ENCODE measurements at places on chromosomes 13 and 19.

DNA sequence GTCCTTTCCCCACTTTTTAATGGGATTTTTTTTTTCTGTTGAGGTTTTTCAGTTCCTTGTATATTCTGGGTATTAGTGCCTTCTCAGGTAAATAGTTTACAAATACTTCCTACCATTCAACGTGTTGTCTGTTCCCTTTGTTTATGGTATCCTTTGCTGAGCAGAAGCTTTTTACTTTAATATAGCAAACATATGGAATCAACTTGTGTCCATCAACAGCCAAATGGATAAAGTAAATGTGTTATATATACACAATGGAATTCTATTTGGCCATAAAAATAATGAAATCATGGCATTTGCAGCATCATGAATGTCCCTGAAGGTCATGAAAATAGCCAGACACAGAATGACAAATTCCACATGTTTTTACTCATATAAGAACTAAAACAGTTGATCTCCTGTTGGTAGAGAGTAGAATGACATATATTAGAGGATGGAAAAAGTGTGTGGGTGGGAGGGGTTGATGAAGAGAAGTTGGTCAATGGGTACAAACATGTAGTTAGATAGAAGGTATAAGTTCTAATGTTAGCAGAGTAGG lies 500.8 kb downstream of the SLITRK6 start:
- no peak for DNase-seq

DNA sequence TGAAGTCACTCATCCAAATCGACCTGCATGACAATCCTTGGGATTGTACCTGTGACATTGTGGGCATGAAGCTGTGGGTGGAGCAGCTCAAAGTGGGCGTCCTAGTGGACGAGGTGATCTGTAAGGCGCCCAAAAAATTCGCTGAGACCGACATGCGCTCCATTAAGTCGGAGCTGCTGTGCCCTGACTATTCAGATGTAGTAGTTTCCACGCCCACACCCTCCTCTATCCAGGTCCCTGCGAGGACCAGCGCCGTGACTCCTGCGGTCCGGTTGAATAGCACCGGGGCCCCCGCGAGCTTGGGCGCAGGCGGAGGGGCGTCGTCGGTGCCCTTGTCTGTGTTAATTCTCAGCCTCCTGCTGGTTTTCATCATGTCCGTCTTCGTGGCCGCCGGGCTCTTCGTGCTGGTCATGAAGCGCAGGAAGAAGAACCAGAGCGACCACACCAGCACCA lies 5.9 kb downstream of the SLITRK5 start:
- DNase-seq = no peak

DNA sequence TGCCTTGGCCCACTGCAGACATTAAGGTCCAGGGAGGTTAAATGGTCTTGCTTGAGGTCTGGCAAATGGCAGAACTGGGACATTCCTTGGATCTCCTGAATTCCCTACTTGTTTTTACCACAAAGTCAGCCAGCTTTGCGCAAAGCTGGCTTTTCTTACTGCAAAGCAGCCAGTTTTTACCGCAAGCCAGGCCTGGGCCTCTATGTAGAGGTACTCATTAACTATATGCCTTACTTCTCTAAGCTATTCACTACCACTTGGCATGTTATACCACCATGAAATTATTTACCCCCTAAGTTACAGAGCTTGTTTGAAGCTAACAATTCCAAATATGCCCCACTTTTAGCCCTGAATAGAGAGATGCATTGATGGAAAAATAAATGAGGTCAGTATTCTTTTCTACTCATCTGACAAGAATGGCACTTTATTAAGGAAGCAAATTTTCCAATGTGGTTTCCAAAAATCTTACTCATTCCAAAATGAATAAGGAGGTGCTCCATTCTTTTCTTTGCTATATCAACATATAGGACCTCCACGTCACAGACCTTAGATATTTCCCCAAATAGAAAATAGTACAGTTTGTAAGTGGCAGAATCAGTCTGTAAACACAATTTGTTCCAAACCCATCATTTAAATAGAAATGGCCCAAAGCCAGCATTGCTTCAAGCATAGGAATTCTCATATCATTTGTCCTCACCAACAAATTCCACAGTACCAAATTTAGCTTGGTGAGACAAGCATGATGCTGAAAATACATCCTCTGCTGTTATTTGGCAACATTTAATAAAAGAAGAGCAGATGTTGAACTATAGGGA lies 143.9 kb upstream of the TSC22D1 start:
- no peak for DNase-seq

DNA sequence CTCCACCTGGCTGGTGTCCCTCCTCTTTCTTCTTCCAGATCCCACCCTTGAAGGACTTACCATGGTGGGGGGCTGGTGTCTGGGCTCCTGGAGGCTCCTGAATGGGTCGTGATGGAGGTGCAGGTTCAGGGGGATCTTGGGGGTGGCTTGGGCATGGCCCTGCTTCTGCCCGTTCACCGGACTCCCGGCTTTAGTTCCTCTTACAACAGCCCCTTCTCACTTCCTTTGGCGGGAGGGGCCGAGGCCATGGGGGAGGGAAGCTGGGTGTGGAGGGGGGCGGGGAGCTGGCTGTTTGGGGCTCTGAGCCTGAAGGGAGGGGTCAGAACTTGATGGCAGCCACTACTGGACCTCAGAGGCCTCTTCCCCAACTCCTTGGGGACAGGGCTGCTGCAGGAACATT lies at the start of gene MYO1F:
Gene MYO1F, minus strand, starts transcription at position 196 of the 400 bp plus-strand sequence. Its CDS starts 133 bp downstream, at position 63.
- DNase-seq = peak; percentile 64

GRCh38 chr19:39132344-39132969 lies 6.9 kb downstream of the PAK4 start:
- no peak for DNase-seq

- no peak for DNase-seq
Measured at GRCh38 chr19:3133793-3134116, 2.1 kb upstream of the GNA15 start.

DNA sequence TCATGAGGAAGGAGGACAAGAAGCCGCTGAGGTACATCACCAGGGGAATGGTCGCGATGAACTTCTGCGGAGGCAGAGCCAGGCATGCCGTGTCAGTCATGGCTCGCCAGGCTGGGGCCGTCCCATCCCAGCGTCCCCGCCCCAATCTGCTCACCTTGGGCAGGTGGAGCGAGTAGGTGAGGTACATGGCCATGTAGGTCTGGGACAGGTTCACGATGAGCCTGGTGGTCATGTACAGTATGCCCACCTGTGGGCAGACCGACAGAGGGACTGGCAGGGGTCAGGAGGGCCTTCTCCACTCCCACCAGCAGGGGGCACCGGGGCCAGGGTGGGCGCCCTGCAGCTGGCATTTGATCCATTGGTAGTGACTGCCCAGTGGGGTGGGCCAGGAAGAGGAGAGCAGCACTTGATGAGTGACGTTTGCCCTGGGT lies 8.3 kb downstream of the TEKTIP1 start:
- DNase-seq = no peak

- DNase-seq = no peak
Measured at GRCh38 chr13:113207890-113208420, 514 bp downstream of the PCID2 start.

DNA sequence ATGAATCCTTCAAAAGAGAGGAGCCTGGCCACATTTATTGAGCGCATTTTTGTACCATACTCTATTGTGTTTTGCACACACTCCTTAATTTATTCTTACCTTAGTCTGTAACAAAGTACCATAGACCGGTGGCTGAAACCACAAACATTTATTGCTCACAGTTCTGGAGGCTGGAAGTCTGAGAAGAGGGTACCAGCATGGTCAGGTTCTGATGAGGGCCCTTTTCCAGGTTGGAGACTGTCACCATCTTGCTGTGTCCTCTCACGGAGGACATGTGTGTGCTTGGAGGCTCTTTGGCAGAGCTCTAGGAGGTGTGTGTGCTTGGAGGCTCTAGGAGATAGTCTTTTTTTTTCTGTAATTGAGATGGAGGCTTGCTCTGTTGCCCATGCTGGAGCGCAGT lies 2.1 kb downstream of the ZNF331 start:
- no peak for DNase-seq

GRCh38 chr13:46355088-46355468 lies 32.0 kb downstream of the RUBCNL start:
- no peak for DNase-seq

DNA sequence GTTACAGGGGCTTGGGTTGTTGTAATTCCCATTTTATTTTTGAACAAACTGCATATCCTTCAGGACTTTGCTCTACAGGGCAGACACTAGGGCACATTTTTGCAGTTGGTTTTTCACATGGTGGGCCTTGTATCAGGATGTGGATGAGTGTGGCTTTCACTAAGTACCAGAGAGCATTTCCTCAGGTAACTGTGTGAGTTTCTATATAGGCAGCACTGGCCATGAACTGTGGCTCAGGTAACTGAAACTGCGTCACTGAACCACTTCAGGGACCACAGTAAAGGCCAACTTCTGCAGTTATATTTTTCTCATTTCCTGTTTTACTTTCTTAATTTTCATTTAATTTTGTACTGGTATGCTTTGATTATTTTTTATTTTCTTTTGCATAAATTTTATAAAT lies 166.5 kb downstream of the ZNF486 start:
- no peak for DNase-seq
